RWPE2 (cell line): ENCODE measurements at places on chromosomes 3 and 15.
A peak's percentile ranks its signal among the peaks of the same experiment; 100 is the strongest.

DNA sequence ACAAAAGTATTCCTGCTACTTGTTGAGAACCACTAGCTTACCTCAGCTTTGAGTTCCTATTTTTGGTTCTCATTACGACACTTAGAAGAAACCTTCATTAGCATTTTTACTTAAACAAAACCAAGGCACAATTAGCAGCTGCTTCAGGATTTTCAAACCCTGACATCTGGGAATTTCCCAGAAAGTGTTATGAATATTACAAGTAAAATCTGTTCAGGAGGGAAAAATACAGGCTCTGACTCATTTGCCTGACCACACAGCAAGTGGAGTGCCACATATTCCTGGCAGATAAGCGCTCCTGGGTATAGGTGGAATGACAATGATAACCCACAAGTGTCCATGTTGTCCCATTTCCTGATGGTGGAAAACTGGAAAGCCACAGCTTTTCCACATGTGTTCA lies 10.3 kb upstream of the RFTN1 start:
- H3K4me1 ChIP-seq: no peaks in the 10 kb centered on the region
- H3K27me3 ChIP-seq: no peaks in the 10 kb centered on the region
- H3K27ac ChIP-seq: no peak overlapping the region
- no peaks in the 10 kb centered on the region for H3K36me3 ChIP-seq

- H3K4me3 ChIP-seq: no peak overlapping the region
- H3K27me3 ChIP-seq: no peaks in the 10 kb centered on the region
- no peaks in the 10 kb centered on the region for H3K4me1 ChIP-seq
- H3K27ac ChIP-seq: no peak overlapping the region
Measured at GRCh38 chr3:136336329-136337100, 86.4 kb downstream of the PCCB start.

DNA sequence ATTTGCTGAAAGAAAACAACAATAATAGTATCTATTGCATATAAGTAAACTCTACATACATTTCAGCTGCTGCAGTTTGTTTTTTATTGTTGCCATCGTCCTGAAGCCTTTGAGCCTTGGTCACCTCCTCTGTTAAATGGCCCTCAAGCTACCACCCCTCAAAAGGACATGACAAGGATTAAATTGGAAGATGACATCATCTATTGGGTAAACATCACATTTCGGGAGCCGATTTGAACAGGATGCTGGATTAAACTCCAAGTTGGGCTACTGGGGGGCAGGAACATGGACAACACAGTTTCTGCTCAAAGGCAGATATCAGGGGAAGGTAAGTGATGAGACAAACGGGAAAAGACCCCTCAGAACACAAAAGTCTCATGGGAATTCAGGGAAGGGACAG lies 92.3 kb upstream of the ATP2B2 start:
- no peaks in the 10 kb centered on the region for H3K4me1 ChIP-seq
- no peaks in the 10 kb centered on the region for H3K27me3 ChIP-seq
- no peak overlapping the region for H3K4me3 ChIP-seq
- no peak for DNase-seq

DNA sequence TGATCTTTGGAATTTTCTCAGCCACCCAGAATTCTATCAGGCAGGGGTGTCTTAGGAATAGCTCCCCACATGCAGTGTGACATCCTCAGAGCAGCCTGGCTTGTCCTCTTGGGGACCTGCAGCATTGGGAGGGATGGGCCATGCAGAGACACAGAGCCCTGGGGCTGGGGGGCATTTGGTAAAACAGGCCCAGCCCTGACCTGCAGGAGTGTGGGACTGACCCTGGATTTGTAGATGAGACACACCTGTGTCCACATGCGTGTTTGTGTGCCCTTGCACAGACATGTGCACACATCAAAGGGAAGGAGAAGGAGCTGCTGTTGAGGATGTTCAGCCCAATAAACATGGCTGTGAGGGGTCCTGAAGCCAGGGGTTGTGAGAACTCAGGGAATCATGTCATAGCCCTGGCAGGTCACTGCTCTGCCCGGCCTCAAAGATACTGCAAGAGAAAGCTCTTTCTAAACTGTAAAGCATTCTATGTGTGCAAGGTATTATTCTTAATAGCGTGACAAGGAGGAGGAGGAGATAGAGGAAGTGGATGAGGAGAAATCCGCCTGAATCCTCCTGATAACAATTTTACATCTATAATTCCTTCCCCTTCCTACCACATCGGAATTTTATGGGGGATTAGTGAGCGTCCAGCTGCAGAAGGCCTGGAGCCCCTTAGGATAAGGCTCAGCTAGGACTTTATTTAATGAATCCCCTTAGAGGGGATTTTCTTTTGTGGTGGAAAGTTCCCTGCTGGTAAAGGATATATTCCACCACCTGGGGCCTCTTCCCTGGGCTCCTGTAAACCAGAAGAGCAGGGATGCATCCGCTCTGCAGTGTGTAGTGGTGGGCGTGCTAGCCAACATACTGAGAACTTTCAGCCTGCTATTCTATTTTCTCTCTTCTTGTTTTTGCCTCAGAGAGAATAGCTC lies 245.5 kb downstream of the EPHB1 start:
- H3K27me3 ChIP-seq: peaks cover 11% of the 10 kb centered on the region
- H3K27ac ChIP-seq: no peak overlapping the region
- H3K36me3 ChIP-seq: no peaks in the 10 kb centered on the region
- no peak for DNase-seq
- no peaks in the 10 kb centered on the region for H3K4me1 ChIP-seq

DNA sequence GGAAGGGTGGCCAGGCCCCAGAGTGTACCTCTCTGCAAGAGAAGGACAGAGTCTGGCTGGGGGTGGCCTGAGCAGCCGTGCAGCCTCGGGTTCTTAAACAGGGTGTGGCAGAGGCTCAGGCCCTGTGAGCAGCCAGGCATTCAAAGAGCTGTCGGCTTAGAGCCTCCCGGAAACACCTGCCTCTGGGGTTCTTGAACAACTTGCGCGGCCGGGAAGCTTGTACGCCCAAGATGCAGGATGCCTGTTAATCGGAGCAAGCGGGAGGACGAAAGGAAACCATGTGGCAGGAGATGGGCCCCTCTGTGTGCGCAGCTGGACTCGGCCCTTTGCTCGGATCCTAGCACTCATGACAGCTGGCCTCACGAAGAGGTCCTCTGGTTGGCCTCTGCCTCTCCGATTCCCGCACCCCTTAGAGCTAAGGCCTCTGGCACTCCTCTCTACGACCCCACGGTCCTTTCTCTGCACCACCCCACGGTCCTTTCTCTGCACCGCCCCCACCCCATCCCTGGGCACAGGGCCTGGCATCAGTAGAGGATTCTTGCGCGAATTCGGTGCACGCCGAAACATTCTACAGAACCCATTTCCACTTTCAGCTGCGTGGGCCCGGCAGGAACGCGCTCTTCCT lies 23.9 kb upstream of the TXNRD3 start:
- H3K27ac ChIP-seq: no peak overlapping the region
- H3K36me3 ChIP-seq: no peaks in the 10 kb centered on the region
- no peak overlapping the region for H3K4me3 ChIP-seq
- H3K4me1 ChIP-seq: no peaks in the 10 kb centered on the region
- H3K27me3 ChIP-seq: no peaks in the 10 kb centered on the region

DNA sequence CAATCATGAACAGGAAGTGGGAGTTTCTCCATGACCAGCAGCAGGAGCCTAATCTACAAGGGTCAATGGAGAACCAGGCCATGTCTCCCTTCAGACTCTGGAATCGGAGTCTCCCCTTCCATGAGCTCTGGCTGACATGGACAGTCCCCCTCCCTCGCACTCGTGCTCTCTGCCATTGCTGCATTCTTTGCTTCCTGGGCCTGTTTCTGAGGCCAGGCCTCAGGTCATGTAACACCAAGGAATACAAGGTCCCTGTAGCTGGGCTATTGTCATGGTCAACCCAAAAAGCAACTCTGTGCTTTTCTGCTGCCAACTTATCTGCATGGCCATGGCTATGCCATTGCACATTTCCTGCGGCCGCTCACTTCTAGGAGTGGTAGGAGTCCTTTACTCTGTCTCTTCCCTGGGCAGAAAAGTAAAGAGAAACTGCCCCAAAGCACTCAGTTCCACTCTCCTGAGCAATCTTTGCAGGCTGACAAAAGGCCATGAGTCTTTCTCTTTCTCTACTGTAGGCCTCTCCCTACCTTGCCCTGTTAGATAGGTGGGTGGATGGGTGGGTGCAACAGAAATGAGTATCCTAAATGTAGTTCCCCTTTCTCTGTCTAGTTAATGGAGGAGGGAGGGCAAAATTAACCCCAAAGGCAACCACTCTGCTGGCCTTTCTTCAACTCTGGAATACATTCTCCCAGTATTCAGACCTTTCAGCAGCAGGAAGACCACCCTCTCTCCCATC lies 40.8 kb upstream of the PROK2 start:
- H3K4me3 ChIP-seq: no peak overlapping the region
- H3K36me3 ChIP-seq: no peaks in the 10 kb centered on the region
- H3K27ac ChIP-seq: no peak overlapping the region
- H3K4me1 ChIP-seq: no peaks in the 10 kb centered on the region

- H3K4me3 ChIP-seq: no peak overlapping the region
- H3K27ac ChIP-seq: no peak overlapping the region
- no peak for DNase-seq
- no peaks in the 10 kb centered on the region for H3K4me1 ChIP-seq
Measured at GRCh38 chr3:13025778-13026518, 47.3 kb downstream of the IQSEC1 start.

DNA sequence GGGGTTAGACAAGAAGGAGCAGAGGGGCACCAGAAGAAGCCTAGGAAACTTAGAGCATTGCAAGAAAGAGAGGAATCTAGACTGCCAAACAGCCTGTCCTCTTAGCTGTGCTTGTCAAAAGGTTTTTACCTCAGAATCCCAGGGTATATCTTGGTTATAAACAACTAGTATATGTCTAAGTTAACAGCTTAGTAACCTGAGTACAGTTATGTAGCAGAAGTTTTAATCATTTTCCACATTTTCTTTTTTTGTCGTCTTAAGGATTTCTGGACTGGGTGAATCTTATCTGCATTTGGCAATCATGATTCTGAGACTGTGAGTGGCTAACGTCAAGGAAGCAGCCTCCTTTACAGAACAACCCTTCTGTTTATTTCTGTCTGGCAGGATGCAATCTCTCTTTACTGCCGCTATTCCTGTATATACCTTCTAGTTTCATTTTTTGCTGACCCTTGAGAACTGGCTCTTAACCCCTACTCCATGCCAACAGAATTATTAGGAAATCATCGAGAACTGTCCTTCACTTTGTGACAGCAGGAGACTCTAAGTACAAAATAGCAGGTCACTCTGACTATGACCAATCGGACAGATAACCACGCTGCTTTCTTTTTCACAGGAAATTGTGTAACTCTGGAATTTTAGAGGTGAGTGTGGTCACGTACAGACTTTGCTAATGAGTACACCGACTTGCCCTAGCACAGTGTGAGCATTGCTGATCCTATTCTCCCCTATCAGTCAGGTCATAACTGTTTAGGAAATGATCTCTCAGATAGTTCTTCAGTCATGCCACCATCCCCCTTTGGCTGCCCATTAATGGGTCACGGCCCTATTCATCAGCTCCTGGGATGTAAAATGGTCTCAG lies 3.3 kb upstream of the CP start:
- peak overlapping the region; percentile 79 for H3K27ac ChIP-seq
- no peak for DNase-seq
- peak overlapping the region; percentile 15 for H3K4me3 ChIP-seq
- H3K27me3 ChIP-seq: no peaks in the 10 kb centered on the region
- H3K4me1 ChIP-seq: peaks cover 14% of the 10 kb centered on the region
- no peaks in the 10 kb centered on the region for H3K36me3 ChIP-seq

DNA sequence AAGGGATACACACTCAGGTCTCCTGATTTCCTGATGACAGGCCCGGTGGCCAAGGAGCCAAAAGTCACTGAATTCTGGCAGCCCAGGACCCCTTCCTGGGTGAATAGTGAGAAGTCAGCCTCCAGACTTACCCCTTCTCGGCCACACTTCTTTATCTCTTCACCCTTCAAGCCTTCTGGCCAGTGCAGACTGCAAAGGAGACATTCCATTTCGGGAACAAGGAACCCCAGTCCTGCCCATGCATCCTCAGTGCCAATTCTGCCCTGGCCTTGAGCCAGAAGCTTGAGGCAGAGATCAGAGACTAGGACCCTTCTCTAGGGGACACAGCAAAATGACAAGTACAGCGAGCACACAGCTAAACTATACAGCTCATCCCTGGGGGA lies 28.8 kb downstream of the GRAMD2A start:
- DNase-seq: no peak
- no peaks in the 10 kb centered on the region for H3K36me3 ChIP-seq
- H3K4me3 ChIP-seq: no peak overlapping the region
- peak overlapping the region; percentile 95 for H3K27ac ChIP-seq
- no peaks in the 10 kb centered on the region for H3K27me3 ChIP-seq

GRCh38 chr3:181969925-181970324 lies 258.2 kb downstream of the SOX2 start:
- no peak overlapping the region for H3K4me3 ChIP-seq
- H3K36me3 ChIP-seq: no peaks in the 10 kb centered on the region
- no peak for DNase-seq
- peaks cover 6% of the 10 kb centered on the region for H3K4me1 ChIP-seq
- no peaks in the 10 kb centered on the region for H3K27me3 ChIP-seq

- no peak for DNase-seq
- H3K4me3 ChIP-seq: no peak overlapping the region
- H3K4me1 ChIP-seq: peaks cover 27% of the 10 kb centered on the region
- no peak overlapping the region for H3K27ac ChIP-seq
Measured at GRCh38 chr3:114651555-114651954, 357.7 kb downstream of the TIGIT start.

GRCh38 chr15:82003916-82004315 lies 41.9 kb downstream of the MEX3B start:
- H3K27ac ChIP-seq: no peak overlapping the region
- no peaks in the 10 kb centered on the region for H3K36me3 ChIP-seq
- H3K4me1 ChIP-seq: no peaks in the 10 kb centered on the region
- DNase-seq: no peak

- no peak overlapping the region for H3K4me3 ChIP-seq
- DNase-seq: no peak
- H3K36me3 ChIP-seq: no peaks in the 10 kb centered on the region
- H3K27ac ChIP-seq: no peak overlapping the region
Measured at GRCh38 chr3:179015551-179016020, 56.0 kb downstream of the ZMAT3 start.

DNA sequence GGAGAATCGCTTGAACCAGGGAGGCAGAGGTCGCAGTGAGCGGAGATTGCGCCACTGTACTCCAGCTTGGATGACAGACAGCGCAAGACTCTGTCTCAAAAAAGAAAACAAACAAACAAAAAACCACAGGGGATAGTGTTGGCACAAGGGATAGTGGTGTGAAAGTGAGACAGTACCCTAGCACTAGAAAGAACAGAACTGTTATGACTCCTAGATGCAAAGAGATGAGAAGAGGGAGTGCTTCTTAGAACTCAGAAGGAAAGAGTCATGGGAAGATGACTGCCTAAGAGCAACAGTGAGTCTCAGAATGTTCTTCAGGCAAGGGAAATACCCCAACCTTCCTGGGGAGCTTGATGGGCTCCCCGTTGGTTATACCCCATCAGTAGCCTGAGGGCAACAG lies 17.8 kb upstream of the ZNF770 start:
- H3K27me3 ChIP-seq: no peaks in the 10 kb centered on the region
- no peaks in the 10 kb centered on the region for H3K36me3 ChIP-seq
- peaks cover 2% of the 10 kb centered on the region for H3K4me1 ChIP-seq
- H3K27ac ChIP-seq: no peak overlapping the region
- no peak overlapping the region for H3K4me3 ChIP-seq
- no peak for DNase-seq

GRCh38 chr3:11724615-11725339 lies 81.1 kb upstream of the VGLL4 start:
- no peaks in the 10 kb centered on the region for H3K36me3 ChIP-seq
- no peak for DNase-seq
- peaks cover 6% of the 10 kb centered on the region for H3K4me1 ChIP-seq
- no peaks in the 10 kb centered on the region for H3K27me3 ChIP-seq
- no peak overlapping the region for H3K27ac ChIP-seq
